Ascending aorta (tissue), 2 donors: ENCODE measurements at places on chromosomes 11 and 22.
A peak's percentile ranks its signal among the peaks of the same experiment; 100 is the strongest.

- H3K36me3 ChIP-seq, result peaks cover 55% of the 10 kb centered on the region
- peaks cover 53% of the 10 kb centered on the region for H3K4me1 ChIP-seq
- H3K4me3 ChIP-seq, result no peak overlapping the region
- DNase-seq, result no peak
- H3K27ac ChIP-seq, result peak overlapping the region; percentile 30
These were observed 17.7 kb downstream of the PHLDB1 start for GRCh38 chr11:118625036-118625690.

DNA sequence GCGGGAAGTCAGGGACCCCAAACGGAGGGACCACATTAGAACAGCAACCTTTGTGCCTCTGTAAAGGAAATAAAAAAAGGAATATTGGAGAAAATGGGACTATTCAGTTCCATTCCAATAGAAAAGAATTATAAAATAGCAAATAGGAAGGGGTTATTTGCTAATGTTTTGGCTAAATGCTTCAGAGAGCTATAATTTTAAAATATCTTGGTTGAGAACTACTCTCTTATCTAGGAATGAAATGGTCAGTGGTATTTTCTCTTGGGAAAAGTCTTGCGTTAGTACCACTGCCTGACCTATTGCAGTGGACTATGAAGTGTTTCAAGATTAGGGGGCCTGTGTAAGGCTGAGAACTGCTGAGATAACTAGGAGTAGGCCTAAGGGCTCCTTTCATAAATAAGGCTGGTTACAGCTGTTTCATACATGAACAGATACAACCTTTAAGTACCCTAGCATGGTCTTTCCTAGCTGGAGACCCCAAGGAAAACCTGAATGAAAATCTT is 6.9 kb upstream of the WEE1 start:
- DNase-seq, result no peak
- H3K27me3 ChIP-seq, result no peaks in the 10 kb centered on the region
- H3K4me1 ChIP-seq, result peaks cover 48% of the 10 kb centered on the region

DNA sequence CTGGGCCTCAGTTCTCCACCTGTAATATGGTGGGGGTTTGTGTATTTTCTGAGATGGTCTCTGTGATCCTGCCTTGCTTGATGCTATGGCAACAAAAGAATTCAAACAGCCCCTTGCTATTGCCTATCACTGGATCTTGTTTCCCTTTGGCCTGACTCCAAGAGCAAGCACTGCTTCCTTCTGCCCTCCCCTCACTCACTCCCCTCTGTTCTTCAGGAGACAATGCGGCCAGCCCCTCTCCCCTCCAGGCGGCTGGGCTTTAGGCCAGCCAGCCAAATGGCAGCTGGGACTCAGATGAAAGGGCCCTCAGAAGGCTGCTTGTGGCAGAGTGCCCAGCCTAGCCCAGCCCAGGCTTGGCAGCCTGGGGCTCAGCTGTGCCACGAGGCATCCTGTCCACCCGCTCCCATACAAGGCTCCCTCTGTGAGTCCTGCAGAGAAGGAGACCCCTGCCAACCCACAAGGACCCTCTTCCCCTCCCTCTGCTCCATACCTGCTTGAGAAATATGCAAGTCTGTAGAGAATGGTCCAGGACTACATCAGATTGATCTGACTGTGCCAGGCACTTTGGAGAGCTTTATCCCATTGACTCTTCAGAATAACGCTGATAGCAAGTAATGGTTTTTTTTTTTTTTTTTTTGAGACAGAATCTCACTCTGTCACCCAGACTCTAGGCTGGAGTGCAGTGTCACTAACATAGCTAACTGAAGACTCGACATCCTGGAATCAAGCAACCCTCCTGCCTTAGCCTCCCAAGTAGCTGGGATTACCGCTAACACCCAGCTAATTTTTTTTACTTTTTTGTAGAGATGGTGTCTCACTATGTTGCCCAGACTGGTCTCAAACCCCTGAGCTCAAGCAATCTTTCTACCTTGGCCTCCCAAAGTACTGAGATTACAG is 7.6 kb upstream of the KCTD14 start:
- H3K36me3 ChIP-seq, result no peaks in the 10 kb centered on the region
- no peak overlapping the region for H3K4me3 ChIP-seq
- H3K27ac ChIP-seq, result no peak overlapping the region
- H3K4me1 ChIP-seq, result no peaks in the 10 kb centered on the region
- no peak for DNase-seq

DNA sequence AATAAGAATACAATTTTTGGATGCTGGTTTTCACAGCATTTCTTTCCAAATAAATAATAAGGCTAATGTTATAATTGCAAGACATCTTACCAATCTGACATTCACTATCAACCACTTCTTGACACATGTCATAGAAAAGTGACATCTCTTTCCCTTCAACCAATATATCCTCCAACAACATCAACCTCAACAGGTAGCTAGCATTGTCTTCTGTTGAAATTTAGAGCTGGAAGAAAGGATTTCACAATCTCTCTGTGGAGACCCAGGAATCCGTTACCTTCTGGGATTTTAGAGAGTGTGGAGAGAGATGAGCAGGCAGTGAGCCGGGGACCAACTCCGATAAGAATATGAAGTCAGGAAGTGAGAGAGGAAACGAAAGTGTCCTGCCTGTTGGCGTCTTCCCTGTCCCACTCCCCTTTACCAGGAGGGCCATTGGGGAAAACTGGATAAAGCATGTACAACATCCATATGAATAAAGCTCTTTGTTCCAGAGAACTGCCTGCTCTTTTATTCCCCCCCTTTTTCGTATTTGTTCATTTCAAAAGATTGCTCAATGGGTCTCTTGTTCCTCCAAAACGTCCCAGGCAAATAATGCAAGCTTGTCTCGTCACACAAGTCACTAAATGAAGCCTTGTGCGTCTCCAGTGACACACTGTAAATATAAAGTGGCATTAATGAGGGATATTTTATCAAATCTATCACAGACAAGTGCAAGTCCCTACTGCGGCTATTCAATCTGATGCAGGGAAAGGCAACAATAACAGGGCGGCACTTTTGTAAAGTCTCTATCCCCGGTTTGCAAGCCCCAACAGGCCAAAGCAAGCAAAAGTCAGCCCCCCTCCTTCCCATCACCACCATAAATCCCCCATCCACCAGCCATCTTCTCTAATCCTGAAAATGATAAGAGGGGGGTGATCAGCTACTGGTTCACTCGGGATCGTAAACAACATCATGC is 3.4 kb downstream of the CADM1 start:
- H3K27me3 ChIP-seq, result no peaks in the 10 kb centered on the region
- DNase-seq, result no peak
- no peak overlapping the region for H3K27ac ChIP-seq
- H3K4me1 ChIP-seq, result peaks cover 10% of the 10 kb centered on the region
- H3K4me3 ChIP-seq, result no peak overlapping the region

- DNase-seq, result no peak
- H3K36me3 ChIP-seq, result no peaks in the 10 kb centered on the region
- no peaks in the 10 kb centered on the region for H3K27me3 ChIP-seq
These were observed 89.1 kb upstream of the ARHGAP20 start for GRCh38 chr11:110801328-110801727.

- no peak overlapping the region for H3K4me3 ChIP-seq
- H3K27ac ChIP-seq, result no peak overlapping the region
- H3K4me1 ChIP-seq, result no peaks in the 10 kb centered on the region
These were observed 7.6 kb upstream of the CCKBR start for GRCh38 chr11:6251990-6252473.

DNA sequence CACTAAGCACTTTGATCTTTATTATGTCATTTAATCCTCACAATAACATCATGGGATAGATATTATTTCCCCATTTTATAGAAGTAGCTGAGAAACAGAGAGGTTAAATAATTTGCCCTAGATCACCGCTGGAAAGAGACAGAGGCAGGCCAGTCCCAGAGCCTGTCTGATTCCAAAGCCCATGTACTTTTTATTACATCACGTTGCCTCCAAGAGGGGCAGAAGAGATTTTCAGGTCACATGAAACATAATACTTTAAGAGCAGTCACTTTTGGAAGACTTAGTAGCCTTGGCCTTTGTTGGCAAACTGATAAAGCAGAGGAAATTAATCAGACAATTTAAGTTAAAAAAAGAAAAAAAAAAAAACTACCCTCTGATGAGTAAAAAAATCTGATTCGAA is 200.2 kb upstream of the ARHGAP20 start:
- no peaks in the 10 kb centered on the region for H3K36me3 ChIP-seq
- no peak overlapping the region for H3K4me3 ChIP-seq

- no peak overlapping the region for H3K4me3 ChIP-seq
- H3K4me1 ChIP-seq, result no peaks in the 10 kb centered on the region
- DNase-seq, result no peak
- no peaks in the 10 kb centered on the region for H3K27me3 ChIP-seq
These were observed 1513.6 kb downstream of the BRD1 start for GRCh38 chr22:48314073-48314472.

DNA sequence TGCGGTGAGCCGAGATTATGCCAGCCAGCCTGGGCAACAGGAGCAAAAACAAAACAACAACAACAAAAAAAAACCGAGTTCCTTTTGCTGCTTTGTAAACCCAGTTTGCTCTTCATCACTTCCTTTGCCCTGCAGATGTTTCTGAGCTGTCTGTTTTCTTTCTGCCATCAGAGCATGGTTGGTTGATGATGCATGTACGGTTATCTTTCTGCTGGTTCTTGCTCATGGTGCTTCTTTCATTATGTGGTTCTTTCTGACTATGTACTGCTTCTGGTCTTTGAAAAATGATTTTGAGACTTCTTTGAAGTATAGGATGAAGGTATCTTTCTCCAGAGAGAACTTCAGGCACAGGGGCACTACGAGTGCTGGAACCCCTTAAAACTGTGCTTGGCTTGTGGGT is 13.2 kb downstream of the TANGO2 start:
- no peaks in the 10 kb centered on the region for H3K27me3 ChIP-seq
- H3K27ac ChIP-seq, result peak overlapping the region; percentile 78
- peaks cover 23% of the 10 kb centered on the region for H3K4me1 ChIP-seq
- no peak for DNase-seq
- H3K36me3 ChIP-seq, result peaks cover 25% of the 10 kb centered on the region

DNA sequence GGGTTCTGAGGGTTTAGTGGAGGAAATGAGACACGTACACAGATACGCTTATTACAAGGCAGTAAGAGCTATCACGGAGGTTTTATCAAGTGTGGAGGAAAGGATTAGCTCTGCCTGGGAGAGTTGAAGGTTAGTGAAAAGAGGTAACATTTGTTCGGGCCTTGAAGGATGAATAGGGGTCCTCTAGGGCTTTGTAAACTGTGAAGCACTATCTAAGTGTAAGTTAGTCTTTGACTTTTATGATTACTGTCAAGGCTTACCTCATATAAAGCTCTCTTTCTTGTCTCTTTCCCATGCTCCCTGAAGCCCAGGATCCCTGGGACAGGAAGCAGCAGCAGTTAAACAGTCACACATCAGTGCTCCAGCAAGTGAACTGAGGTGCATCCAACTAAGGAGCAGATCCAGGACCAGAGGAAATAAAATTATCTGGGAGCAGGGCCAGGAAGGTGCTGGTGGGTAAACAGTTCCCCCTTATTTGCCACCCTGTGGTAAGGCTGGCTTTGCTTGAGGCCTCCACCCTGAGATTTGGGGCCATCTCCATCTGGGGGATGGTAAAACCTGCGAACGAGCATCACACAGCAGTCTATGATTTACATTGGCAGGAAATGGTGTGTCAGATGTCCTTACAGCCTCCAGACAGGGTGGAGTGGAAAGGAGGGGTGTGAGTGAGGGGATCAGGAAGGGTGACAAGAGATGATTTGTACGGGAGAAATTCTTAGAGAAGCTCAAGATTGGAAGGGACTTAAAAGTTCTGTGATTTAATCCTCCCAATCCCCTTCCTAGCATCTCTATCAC is 27.2 kb downstream of the GVQW3 start:
- H3K27me3 ChIP-seq, result no peaks in the 10 kb centered on the region
- no peak overlapping the region for H3K4me3 ChIP-seq
- DNase-seq, result no peak
- no peaks in the 10 kb centered on the region for H3K36me3 ChIP-seq
- H3K27ac ChIP-seq, result no peak overlapping the region
- H3K4me1 ChIP-seq, result no peaks in the 10 kb centered on the region
